ENCODE measurements at places on chromosomes 6 and 20. TPM values are rescaled to one million over a fixed set of nuclear protein-coding genes. Genes with fewer than 3 reads are reported as not detected.

- no peak for DNase-seq
Measured at GRCh38 chr6:24610672-24611071, 35.3 kb downstream of the KIAA0319 start.

- no peak for DNase-seq
Measured at GRCh38 chr6:150596439-150596838, 3.2 kb upstream of the PLEKHG1 start.

- DNase-seq, result no peak
Measured at GRCh38 chr20:4787820-4788219, 66.1 kb downstream of the PRND start.

GRCh38 chr20:44092551-44093248, 94.3 kb downstream of the JPH2 start:
- peak; percentile 70 for DNase-seq

DNA sequence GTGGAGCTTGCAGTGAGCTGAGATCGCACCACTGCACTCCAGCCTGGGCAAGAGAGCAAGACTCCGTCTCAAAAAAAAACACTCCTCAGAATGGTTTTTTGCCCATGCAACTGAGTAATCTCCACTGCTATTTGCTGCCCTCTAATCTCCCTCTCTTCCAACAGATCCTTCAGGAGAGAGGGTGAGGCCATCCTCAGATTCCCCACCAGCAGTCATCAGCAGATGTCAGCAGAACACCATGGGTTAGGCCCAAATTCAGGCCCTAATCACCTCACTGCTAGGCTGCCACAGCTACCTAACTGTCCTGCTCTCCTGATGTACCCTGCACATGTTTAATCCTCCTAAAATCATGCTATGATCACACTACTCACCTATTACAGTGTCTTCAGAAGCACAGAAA, 63.2 kb upstream of the BEND6 start:
- peak; percentile 56 for DNase-seq

GRCh38 chr20:50815162-50815989, 20.5 kb downstream of the BCAS4 start:
- DNase-seq, result peak; percentile 91

- no peak for DNase-seq
Measured at GRCh38 chr6:121664158-121664557, 228.7 kb downstream of the GJA1 start.

- DNase-seq, result peak; percentile 20
Measured at GRCh38 chr6:166420351-166420750, 37.6 kb upstream of the MPC1 start.

GRCh38 chr6:35495258-35496035, 1.4 kb downstream of the TEAD3 start:
- DNase-seq, result no peak

DNA sequence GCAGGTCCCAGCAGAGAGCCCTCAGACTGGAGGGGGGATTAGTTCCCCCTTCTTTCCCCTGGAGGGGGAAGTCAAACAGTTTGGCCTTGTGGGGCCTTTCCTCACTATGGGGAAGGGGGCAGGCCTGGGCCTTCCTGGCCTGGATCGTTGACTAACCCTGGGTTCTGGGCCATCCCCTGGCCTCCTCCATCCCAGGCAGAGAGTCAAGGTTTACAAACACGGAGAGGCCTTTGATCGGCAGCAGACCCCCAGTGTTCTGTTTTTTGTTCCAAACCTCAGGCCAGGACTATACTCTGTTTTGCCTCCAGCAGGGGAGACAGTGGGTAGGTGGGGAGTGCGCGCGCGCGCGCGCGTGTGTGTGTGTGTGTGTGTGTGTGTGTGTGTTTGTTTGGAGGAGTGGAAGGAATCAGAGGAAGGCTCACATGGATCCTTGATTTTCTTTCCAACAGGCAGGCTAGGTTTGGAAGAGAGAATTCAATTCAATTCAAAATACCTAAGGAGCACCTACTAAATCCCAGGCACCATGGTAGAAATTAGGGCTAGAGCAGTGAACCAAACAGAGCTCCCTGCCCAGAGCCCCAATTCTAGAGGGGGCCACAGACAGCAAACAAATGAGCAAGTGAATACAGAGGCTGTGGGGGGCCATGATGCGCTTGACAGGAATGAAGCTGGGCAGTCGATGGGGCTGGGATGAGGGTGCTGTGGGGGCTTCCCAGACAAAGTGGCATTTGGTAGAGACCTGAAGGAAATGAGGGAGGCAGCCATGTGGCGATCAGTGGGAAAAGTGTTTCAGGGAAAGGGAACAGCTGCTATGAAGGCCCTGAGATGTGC, 14.8 kb downstream of the TP53RK start:
- DNase-seq, result no peak

DNA sequence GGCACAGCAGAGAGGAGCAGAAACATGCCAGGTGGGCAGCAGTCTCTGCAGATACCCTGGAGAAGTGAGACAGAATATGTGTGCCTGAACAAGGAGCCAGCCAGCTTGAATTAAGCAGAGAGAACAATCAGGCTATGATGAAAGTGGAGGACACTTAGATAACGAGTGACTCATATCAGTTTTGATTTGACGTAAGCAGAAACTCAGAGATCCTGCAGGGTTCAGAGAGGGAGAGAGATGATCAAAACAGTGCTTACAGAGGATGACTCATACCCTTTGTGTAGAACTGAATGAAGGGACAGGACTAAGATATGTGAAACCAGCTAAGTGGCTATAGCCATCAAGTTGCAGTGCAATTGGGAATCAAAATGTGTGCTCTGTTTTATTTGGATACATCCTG, 300.7 kb downstream of the TENT5A start:
- DNase-seq, result peak; percentile 98

DNA sequence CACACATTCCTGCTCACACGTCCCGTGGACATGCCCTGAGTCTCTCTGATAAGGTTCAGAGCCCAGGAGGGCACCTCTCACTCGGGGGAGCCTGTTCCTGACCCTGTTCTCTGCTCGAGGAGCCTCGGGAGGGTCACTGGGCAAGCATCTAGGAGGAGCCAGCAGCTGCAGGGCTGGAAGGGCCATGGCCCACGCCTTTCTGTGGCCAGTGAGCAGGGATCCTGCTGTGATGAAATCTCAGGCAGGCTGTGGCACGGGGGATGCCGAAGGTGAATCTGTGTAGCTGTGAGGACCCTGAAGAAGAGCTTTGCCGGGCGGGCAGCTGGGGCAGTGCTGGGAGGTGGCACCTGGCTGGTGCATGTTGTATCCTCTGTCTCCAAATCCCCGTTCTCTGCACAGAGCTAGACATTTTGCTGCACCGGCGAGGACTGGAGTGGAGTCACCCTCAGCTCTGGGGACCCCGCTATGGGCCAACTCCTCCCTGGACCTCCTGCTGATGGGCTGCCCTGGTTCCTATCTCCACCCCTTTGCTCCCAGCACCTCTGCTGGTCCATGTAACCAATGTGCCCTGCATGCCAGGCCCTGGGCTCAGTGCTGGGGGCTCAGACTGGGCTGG, 7.1 kb upstream of the NPBWR2 start:
- DNase-seq, result no peak

DNA sequence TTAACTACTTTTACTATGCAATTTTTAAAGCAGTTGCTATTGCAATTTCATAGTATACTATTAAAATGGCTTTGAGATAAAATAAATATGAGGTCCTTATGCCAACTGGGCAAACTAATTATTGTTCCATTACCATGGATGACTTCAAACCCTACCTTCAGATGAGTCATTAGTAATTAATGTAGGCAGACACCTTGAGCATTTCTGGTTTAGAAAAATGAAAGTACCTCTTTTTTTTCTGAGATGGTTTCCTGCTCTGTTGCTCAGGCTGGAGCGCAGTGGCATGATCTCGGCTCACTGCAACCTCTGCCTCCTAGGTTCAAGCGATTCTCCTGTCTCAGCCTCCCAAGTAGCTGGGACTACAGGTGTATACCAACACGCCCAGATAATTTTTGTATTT, 11.9 kb downstream of the ASF1A start:
- no peak for DNase-seq

DNA sequence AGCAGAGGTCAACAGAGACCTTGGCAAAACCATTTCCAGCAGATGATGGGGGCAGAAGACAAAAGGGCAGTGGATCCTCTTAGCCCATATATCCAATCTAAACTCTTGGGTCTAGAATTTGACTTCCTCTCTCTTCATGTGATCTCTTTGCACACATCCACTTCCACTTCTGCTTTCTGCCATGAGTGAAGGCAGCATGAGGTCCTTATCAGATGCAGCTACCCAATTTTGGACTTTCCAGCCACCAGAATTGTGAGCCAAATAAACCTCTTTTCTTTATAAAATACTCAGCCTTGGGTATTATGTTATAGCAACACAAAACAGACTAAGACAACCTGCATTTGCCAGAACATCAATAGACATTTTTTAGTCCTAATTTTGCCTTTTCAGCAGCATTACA, 191.6 kb downstream of the ADAT2 start:
- no peak for DNase-seq

GRCh38 chr20:58788896-58789544, 61.7 kb downstream of the GNAS-AS1 start:
- no peak for DNase-seq

DNA sequence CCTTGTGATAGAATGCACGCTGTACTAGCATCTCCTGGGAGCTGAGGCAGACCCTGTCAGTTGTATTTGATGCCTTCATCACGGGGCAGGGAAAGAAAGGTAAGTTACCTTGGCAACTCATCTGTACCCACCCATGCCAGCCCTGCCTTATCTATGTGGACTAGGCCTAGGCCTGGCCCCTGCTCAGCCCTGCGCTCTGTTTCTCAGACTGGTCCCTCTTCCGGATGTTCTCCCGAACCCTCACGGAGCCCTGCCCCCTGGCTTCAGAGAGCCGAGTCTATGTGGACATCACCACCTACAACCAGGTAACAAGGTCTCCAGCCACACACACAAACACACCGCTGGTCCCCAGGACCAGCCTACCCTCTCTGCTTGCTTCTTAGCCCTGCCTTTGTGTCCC, 4.2 kb downstream of the PIGT start:
- no peak for DNase-seq

OPRL1 gene
- total RNA-seq, result 0.59 TPM

HLA-DMB gene
- total RNA-seq, result 5.1 TPM

RUNX2 gene
- total RNA-seq, result 37.2 TPM

FGD2 gene
- not detected for total RNA-seq

SESN1 gene
- total RNA-seq, result 9.2 TPM

STMND1 gene
- not detected for total RNA-seq

TNFRSF21 gene
- 41.3 TPM for total RNA-seq

All from M059J (cell line).